Left ventricle myocardium inferior (tissue), 1 donor: ENCODE measurements at places on chromosomes 4 and X. TPM values are rescaled to one million over a fixed set of nuclear protein-coding genes. Genes with fewer than 3 reads are reported as not detected.

The CT47B1 gene
- total RNA-seq: not detected

- peaks cover 71% of the 10 kb centered on the region for H3K27me3 ChIP-seq
- no peaks in the 10 kb centered on the region for H3K36me3 ChIP-seq
- no peak for DNase-seq
- H3K27ac ChIP-seq: no peak overlapping the region
These were observed 21.3 kb upstream of the WFS1 start for GRCh38 chr4:6248394-6248793.

DNA sequence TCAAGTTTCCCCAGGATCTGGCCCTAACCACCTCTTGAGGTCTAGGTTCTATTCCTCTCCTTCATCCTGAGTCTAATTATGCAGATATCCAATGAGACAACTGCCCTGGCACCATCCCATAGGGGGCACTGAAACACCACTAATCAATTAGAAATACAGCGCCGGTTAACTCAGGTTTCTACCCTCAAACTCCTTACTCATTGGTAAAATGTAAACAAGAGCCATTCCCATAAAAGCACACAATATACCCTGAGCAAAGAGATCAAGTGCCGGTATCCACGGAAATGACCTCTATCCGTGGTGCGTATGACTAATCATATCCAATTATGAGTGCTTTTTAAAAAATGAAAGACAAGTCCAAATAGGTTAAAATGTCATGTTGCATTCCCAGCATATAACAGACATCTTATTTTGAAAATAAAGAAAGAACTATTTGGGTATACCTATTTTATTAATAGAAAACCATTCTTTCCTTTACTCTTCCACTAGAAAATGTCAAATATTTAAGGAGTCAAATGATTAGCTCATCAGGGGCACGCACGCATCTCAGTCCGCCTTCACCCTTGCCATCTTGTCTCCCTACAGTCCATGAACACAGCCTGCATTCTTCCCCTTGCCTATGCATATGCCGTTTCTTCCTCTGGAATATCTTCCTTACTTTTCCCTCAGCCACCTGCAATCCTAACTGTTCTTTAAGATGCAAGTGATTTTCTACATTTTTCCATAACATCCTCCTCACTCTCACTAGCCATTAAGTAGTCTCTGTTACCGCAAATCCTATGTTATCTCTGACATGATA is 141.1 kb downstream of the MAML3 start:
- peak; percentile 38 for DNase-seq
- no peaks in the 10 kb centered on the region for H3K27me3 ChIP-seq
- no peak overlapping the region for H3K27ac ChIP-seq
- no peaks in the 10 kb centered on the region for H3K36me3 ChIP-seq
- peaks cover 5% of the 10 kb centered on the region for H3K4me1 ChIP-seq
- H3K4me3 ChIP-seq: no peak overlapping the region

- DNase-seq: no peak
- no peaks in the 10 kb centered on the region for H3K4me1 ChIP-seq
- no peaks in the 10 kb centered on the region for H3K36me3 ChIP-seq
- no peak overlapping the region for H3K27ac ChIP-seq
These were observed 45.5 kb upstream of the NKX1-1 start for GRCh38 chr4:1451752-1452122.

DNA sequence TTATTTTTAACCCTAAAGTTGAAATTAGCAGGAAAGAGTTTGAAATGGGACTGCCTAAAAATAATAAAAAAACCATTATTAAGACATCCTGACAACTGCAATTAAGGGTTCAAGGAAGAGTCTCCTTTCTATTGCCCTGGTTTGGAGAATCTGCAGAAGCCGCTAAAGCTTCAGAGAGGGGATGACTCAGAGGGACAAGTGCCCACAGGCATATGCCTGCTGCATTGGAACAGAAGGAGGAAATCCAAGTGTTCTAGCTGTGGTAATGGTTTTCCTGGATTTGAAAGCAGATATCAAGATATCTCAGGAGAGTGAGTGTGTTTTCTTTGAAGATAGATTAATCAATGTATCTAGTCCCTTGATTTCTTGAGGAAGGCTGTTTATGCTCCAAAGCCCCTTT is 235.1 kb upstream of the TAPT1 start:
- H3K27me3 ChIP-seq: peaks cover 4% of the 10 kb centered on the region
- H3K4me1 ChIP-seq: no peaks in the 10 kb centered on the region
- no peak for DNase-seq
- no peaks in the 10 kb centered on the region for H3K36me3 ChIP-seq
- H3K27ac ChIP-seq: no peak overlapping the region

DNA sequence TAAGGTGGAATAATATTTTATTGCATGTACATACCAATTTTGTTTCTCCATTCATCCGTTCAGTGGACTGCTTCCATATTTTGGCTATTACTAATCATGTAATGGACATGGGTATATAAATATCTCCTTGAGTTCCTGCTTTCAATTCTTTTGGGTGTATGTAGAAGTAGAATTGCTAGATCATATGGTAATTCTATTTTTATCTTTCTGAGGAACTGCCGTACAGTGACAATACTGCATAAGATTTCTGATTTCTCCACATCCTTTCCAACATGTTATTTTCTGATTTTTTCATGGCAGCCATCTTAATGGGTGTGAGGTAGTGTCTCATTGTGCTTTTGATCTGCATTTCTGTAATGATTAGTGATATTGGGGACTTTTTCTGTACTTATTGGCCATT is 19.2 kb downstream of the ALPK1 start:
- no peak overlapping the region for H3K27ac ChIP-seq
- no peaks in the 10 kb centered on the region for H3K36me3 ChIP-seq
- peaks cover 13% of the 10 kb centered on the region for H3K4me1 ChIP-seq
- no peak for DNase-seq
- H3K27me3 ChIP-seq: no peaks in the 10 kb centered on the region
